ENCODE measurements at places on chromosomes 1 and 21.

- no peak for DNase-seq
Observed at GRCh38 chr1:24903011-24903461, 27.0 kb downstream of the RUNX3 start.

GRCh38 chr1:218281285-218281684, 3.8 kb upstream of the RRP15 start:
- DNase-seq, result no peak

DNA sequence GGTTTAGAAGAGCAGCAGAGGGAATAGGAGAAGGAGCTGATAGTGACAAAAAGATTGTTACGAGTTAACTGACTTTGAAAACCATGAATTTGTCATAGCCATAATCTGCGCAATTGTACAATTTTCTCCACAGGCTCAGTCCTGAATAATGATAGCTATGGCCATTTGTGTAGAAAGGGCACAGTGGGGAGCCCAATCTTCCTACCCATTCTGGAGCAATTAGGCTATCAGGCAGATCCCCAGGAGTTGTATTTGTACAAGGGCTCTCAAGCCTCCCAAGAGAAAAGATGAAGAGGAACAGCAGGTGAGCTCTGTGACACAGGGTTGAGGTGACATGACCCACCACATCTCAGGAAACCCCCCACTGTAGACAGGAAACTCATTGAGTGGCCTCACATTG, 42.1 kb upstream of the SAMD13 start:
- DNase-seq, result no peak

DNA sequence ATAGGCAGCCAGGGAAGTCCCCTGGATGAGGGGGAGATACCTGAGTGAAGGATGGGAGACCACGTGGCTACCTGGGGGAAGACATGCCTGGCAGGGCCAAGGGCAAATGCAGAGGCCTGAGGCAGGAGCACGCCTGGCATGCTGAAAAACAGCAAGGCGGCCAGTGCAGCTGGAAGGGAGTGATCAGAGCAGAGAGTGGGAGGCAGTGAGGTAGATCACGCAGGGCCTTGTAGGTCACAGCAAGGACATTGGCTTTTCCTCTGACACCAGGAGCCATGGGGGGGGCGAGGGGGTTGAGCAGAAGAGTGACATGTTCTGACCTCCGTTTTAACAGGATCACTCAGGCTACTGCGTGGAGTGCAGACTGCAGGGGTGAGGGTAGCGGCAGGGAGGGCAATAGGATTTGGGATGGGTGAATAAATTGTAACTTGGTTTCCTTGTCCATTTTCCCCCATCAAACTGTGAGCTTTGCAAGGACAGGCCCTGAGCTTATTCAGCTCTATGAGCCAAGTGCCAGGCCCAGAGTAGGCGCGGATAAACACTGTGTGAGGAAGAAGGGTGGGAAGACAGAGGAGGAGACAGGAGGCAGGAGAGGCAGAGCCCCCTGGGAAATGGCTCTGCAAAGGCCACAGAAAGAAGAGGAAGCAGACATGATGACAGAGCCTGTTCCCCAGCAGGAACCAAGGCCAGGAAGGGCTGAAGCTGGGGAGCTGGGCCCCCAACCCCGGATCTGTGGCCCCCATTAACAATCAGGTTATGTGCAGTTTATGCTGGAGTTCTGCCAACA, 16.6 kb downstream of the IFI6 start:
- DNase-seq, result no peak

DNA sequence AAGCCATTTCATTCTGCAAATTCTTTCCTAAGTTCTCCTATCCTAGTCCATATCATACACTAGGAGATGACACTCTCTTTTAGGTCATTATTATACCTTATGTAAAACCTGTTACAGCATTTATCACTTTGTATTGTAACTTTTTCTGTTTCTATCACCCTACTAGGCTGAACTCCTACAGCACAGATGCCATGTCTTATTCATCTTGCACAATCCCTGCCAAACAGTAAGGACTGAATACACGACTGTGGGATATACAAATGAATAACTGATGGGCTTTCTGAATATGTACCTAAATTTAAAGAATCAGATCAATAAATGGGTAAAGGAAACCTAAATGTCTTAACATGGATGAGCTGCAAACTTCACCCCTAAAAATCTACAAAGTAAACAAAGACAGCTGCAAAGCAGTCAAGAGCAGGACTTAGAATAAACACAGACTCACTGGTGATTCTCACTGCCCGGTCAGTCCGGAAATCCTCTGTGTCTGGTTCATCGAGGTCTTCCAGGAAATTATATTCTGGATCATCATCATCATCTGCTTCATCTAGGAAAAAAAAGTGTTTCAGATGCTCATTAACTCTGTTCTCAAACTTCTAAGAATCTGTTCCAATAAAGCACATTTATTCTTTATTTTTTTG, 62.3 kb downstream of the GON4L start:
- no peak for DNase-seq

DNA sequence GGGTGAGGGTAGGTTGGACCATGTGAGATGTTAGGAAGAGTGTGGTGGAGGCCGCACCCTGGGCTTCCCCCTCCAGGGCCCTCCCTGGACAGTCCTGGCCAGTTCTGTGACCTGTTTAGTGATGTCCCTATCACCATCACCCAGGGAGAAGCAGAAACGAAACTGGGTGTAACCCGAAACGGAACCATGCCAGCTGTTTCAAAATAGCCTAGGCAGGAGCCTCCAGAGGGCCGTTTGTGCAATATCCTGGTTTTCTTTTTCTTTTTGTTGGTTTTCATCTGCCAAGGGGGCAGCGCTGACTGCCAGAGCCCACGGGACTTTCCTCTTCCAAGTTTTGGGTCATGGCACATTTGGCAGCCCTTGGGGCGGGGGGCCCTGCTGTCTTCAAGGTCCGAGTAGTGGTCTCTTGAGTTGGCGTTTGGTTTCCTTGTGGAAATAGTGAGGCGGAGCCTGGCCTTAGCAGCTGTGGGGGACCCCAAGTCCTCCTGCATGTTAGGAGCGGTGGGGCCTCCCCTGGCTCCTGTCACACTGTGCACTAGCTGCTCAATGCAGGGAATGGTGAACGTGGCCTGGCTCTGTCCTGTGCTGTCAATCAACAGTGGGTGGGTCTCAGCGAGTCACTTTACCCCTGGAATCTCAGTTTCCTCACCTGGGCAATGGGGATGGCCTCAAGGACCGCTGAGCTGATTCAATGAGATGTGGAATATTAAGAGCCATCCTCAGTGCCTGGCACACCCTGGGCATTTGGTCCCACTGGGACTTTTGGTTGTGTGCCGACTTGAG, 90.7 kb downstream of the ARHGEF10L start:
- peak; percentile 32 for DNase-seq

GRCh38 chr1:36576118-36576517, 93.4 kb upstream of the CSF3R start:
- DNase-seq, result peak; percentile 30

DNA sequence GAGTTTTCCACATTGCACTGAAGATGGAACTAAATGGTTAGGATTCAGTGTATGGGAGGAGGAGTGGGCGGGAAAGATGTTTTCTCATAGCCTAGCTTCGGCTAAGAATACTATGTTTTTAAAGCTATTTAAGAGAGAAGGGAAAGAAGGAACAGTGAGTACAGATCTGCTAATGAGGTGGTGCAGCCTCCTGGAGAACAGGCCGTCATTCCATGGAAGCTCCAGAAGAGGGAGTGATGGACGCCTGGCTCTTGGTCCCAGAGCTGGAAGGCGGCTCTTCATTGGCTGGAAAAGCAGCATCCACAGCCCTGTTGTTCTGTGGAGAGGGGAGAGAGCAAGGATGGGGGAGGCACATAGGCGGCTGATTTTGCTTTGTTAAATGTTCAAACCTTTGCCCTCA, 6.9 kb downstream of the CAMK1G start:
- no peak for DNase-seq

- DNase-seq, result no peak
Observed at GRCh38 chr1:51627672-51628071, 10.8 kb downstream of the OSBPL9 start.

- peak; percentile 99 for DNase-seq
Observed at GRCh38 chr1:25997828-25998761, at the start of gene PAFAH2. Gene PAFAH2, minus strand, starts transcription at chr1:25998063. Its CDS starts 7,247 bp downstream, at chr1:25990816.

DNA sequence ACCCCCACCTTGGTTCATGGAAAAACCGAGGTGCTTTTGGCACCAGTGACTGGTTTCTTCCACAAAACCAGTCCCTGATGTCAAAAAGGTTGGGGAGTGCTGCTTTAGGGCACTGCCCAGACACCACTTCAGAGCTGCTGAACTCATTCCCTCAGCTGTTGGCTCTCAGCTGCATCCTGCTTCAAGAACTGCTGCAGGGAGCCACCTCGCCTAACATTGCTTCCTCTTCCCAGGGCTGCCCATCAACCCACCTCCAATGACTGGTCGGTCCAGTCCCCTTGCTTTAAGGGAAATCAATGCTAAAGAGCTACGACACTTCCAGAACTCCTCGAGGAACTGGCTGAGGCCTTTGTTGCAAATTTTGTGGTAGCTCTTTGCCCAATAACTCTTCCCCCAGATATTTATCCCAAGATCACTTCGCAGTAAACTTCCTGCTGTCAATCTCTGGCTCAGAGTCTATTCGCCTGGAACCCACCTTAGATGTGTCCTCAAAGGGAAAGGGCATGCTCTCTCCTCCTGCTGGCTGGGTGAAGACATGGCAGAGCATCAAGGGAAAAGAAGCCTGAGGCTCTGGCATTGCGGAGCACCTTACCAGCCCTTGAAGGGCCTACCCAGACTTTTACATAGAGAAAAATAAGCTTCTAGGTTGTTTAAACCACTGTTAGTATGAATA, 29.0 kb downstream of the C1orf52 start:
- DNase-seq, result no peak

- no peak for DNase-seq
Observed at GRCh38 chr1:99700020-99700419, 54.1 kb downstream of the PALMD start.

DNA sequence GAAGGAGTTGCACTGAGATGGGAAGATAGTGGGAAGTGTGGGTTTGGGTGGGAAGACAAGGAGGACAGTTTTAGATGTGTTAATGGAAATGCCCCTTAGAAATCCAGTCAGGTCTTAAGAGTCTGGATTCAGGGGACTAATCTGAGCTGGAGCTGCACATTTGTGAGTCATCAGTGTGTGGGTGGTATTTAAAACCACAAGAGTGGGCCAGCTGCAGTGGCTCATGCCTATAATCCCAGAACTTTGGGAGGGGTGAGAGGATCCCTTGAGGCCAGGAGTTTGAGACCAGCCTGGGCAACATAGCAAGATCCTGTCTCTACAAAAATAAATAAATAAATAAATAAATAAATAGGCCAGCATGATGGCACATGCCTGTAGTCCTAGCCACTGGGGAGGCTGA, 40.9 kb upstream of the SLC6A9 start:
- no peak for DNase-seq

- DNase-seq, result no peak
Observed at GRCh38 chr1:186165303-186165702, 209.8 kb downstream of the TPR start.

GRCh38 chr1:66323958-66324625, 209.9 kb upstream of the SGIP1 start:
- DNase-seq, result no peak

GRCh38 chr1:50527249-50527986, 104.2 kb upstream of the DMRTA2 start:
- DNase-seq, result no peak

GRCh38 chr1:67261680-67262079, 46.0 kb upstream of the IL12RB2 start:
- no peak for DNase-seq

DNA sequence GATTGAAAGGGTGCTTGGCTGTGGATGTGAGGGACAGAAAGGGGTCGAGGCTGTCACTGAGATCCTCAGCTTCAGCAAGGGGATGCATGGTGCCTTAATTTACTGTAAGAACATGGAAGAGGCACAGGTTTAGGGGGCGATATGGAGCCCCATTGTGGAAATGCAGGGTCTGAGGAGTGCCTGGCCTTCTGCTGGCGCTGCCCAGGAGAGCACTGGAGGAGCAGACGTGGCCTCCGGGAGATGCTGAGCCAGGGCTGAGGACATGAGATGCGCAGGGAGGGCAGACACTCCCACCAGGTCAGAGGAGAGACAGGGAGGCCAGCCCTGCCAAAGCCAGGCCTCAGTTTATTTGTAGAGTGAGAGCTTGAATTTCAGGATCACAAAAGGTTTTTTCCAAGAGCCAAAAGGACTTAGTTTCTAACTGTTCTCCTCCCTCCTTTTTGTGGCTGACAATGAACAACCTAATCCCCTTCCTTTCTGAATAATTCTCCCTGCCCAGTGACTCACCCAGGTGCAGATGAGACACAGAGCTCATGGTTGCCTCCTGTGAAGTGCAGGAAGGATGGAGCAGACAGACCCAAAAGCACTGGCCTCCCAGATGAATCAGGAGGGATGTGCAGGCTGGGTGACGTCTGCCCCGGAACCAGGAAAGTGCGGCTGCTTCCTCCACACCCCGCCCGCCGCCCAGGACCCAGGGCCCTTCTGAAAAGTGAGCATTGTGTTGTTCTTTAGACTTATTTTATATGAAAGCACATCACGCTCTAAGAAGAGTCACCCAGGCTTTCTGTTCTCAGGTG, 73.0 kb upstream of the TMPRSS2 start:
- DNase-seq, result no peak

DNA sequence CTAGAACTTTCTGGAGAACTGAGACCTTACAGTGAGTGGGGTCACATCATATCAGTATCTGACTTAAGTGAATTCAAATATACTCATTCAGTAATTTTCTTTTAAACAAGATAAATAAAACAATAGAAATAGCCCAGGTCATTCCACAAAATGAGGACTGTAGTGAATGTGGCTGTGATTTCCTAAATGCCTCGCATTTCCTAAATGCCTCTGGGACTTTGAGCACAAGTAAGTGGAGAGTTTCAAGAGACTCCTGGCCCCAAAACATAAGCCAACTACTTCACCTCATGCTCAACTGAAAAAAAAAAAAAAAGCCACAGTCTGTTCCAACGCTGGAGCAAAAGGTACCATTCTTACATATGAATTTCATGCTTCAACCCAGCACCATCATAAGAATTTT, 81.5 kb downstream of the ZNF281 start:
- no peak for DNase-seq

DNA sequence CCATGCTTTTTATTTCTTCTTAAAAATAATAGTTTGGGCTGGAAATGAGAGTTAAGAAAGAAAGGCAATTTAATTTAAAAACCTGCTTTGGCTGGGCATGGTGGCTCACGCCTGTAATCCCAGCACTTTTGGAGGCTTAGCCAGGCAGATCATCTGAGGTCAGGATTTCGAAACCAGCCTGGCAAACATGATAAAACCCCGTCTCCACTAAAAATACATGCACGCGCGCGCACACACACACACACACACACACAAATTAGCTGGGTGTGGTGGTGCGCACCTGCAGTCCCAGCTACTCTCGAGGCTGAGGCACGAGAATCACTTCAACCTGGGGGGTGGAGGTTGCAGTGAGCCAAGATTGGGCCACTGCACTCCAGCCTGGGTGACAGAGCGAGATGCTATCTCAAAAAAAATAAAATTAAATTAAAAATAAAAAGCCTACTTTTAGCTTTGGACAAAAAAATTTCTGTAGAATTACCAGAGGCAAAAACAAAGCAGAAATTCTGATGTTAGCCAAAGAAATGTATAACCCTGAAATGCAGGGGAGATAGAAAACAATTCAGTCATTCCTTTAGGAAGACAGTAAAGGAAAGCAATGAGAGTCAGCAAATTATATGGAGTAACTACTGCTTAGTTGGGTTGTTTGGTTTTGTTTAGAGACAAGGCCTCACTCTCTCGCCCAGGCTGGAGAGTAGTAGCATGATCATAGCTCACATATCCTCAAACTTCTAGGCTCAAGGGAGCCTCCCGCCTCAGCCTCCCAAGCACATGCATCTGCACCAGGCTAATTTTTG, 15.7 kb upstream of the IPP start:
- no peak for DNase-seq

GRCh38 chr1:2529784-2530512, at the start of gene HES5:
Gene HES5, minus strand, starts transcription at chr1:2530263. Its CDS starts 99 bp downstream, at chr1:2530164.
- DNase-seq, result no peak

All from hindlimb muscle (tissue), 1 donor.